IMR-90 (cell line): ENCODE measurements at places on chromosomes 7 and 10.

DNA sequence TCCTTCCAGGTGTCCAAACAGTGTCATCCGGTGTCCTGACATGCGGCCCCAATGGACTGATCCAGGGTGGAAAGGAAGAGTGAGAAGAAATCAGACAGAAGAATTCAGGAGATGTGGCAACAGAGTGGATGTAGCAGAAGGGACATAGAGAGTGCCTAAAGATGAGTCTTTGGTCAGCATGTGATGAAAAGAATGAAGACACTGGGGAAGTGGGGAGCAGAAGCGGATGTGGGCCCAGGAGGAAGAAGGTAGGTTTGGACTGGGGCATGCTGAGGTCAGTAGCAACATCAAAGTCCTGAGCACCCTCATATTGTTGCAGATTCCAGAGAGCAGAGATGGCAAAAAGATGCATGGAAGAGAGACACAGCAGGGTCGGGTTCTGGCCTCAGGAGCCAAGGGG lies 71.8 kb upstream of the STEAP1B start:
- DNase-seq = no peak

DNA sequence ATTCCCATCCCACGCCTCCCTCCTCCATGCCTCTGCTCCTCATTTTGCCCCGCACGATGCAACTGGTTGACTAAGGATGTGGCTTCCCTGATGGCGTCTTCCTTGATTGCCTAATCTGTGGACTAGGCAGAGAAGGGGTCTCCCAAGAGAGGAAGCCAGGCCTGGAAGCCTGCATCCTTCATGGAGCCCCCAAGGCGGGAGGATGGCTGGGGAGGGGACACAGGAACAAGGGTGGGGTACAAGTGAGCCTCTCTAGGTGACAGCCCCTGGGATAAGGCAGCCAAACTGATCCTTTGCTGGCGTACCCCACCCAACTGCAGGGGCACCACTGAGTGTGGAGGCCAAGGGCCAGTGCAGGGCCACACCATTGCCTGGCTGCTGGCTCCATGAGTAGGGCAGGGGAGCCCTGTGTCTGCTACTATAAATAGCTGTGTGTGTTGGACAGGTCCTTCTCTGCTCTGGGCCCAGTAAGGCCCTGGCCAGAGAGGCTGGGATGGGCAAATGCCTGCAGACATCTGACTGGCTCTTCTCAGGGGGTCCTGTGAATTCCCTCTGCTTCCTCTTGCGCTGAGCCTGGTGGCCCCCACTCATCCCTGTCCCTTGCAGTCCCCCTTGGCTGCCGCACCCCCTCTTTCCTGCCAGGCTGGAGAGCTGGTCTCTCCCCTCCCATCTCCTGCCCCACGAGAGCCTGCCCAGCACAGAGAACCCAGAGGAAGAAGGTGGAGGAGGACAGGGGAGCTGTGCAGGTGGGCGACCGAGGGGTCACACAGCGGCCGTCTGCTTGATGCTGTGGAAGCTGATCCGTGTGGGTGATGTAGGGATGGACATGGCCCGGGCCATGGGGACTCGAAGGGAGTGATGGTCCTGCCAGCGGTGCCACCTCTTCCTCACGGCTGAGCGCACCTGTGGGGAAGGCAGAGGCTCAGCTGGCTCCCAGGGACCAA lies 29.3 kb downstream of the CRHR2 start:
- DNase-seq = no peak

DNA sequence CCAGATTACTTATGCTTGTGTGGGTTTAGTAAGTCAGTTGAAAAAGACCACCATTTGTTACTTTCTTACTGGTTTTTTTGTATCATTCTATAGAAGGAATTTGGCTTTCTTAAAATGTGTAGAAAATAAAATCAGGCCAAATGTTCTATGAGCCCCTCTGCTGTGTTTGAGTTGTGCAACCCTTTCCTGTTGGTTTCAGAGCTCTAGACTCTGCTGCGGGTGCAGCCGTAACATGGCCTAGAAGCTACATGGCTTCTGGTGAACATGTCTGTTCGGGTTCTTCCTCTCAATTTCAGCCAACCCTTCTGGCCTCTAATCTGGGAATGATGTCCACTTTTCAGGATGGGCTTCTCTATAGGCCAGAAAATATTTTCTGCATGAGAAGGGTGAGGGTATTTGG lies 56.6 kb upstream of the RAB18 start:
- no peak for DNase-seq

- DNase-seq = no peak
Observed at GRCh38 chr10:96896884-96897589, 64.9 kb downstream of the LCOR start.

DNA sequence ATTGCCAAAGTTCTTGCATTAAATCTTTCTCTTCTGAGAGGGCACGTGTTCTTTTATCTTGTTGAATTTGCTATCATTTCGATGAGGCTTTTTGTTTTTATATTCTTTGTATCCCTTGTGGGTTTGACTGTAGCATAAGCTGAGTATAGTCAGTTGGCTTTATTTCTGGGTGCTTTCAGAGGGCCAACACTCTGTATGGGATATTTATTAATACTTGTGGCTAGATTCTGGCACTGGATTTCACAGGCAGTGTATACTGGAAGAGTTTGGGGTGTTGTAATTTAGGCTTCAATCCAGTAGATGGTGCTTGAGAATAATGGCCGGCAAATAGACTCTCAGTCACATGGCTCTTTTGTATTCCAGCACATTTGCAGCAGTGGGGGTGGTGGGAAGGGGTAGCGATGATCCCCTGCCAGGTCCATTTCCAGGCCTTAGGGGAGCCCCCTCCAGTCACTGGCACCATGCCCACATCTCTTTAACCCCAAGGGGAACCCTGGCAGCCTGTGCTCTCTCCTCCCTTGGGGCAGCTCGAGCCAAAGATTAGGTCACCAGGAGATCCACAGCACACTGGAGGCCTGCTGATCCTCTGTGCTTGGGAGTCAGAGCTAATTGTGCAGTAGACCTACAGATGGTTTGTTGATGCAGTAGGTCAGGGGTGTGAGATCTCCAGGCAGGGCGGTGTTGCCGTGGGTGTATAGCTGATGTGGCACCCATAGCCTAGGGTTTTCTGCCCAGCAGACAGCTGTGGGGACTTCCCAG lies 81.8 kb downstream of the PTPN20 start:
- peak; percentile 50 for DNase-seq

DNA sequence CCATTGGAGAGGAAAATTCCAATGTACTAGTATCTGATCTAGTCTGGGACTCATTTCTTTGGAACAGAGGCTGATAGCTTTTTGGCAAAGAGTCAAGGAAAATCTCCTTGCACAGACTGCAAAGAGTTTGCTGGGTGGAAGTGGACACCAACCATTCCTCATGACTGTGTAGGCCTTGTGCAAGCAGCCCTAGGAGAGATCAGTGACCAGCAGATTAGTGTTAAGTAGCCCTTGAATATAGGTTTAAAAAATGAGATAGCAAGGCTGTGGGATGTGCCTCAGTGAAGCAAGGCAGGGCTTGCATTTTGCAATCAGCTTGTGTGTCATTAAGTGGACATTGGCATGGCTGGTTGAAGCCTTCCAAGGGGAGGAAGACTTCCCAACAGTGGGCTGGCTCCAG lies 341.6 kb downstream of the PLXNA4 start:
- DNase-seq = no peak

GRCh38 chr10:89360157-89360556 lies 17.7 kb upstream of the IFIT1B start:
- DNase-seq = no peak

DNA sequence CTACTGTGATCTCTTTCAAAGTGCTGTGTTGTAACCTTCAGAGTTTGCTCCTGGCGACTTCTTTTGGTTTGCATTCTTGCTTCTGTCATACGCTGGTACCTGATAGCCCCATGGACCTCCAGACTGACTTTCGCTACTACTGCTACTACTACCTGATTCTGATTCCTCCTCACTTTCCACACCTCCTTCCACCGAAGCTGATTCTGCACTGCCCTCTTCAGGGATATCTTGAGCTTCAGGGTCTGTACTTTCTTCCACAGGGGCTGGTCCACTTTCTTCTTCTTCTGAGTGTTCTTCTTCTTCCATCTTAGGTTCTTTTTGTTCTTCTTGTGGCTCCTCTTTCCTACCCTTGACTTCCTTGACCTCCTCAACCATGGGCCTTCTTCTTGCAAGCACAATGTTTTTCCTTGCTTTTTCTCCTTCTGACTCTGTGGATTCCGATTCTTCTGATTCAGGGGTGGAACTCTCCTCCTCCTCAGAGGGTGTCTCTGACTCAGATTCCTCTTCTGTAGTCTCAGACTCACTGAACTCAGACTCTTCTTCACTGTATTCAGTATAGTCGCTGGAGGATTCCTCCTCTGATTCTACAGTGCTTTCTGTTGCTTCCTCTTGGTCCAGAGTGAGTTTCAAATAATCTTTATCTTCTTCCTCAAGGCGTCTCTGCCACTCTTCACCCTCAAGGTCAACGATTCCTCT lies 992.2 kb downstream of the PCDH15 start:
- no peak for DNase-seq

DNA sequence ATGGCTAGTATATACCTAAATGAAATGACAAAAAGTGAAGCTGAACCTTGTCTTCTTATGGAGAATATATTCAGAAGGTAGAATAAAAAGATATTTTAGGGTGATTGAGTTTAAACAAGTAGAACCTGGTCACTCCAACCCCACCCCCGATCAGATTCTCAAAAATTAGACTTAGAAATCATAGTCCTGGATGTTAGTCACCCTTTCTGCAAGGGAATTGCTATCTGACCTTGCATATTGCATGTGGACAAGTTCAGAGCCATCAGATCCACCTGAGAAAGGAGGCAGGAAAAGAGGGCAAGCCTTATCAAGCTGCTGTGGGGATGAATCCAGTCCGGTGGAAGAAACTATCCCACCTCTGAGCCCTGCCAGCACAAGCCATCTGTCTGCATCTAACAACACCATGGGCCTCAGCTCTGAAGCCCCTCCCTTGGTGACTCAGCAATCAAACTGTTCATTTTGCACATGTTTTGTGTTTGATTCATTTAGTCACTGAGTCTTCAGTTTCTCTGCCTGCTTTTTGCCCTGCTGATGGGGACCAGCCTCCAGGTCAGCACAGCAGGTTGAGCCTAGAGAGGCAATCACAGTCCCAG lies 727.3 kb downstream of the AUTS2 start:
- DNase-seq = peak; percentile 9

- peak; percentile 93 for DNase-seq
Observed at GRCh38 chr10:71244431-71245419, 32.4 kb downstream of the UNC5B start.

- DNase-seq = no peak
Observed at GRCh38 chr10:129021594-129022304, 445.3 kb upstream of the MGMT start.

GRCh38 chr10:71459513-71459912 lies 62.8 kb downstream of the CDH23 start:
- DNase-seq = no peak

DNA sequence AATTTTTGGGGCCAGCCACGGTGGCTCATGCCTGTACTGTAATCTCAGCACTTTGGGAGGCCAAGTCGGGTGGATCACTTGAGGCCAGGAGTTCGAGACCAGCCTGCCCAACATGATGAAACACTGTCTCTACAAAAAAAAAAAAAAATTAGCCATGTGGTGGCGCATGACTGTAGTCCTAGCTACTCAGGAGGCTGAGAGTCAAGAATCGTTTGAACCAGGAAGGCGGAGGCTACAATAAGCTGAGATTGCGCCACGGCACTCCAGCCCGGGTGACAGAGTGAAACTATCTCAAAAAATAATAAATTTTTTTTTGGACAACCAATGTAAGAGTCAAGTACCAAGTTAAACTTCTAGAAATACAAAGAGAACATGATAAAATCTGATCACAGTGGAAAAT lies 164.6 kb downstream of the AVL9 start:
- no peak for DNase-seq

DNA sequence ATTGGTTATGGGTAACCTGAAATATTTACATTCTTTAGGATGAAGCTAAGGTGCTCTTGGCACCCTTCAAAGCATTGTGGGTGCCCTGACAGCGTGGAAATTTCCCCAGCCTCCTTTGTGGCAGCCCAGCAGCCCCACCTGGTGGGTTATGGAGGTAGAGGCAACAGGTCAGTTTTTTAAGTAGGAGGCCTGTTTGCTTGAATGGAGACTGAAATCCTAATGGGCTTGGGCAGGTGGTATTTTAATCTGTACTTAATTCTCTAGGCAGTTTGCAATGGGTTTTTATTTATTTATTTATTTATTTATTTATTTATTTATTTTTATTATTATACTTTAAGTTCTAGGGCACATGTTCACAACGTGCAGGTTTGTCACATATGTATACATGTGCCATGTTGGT lies 139.4 kb downstream of the EPC1 start:
- peak; percentile 28 for DNase-seq

GRCh38 chr10:10213237-10213636 lies 804.4 kb upstream of the CELF2 start:
- DNase-seq = no peak
